ENCODE measurements at places on chromosomes 16 and 17.

DNA sequence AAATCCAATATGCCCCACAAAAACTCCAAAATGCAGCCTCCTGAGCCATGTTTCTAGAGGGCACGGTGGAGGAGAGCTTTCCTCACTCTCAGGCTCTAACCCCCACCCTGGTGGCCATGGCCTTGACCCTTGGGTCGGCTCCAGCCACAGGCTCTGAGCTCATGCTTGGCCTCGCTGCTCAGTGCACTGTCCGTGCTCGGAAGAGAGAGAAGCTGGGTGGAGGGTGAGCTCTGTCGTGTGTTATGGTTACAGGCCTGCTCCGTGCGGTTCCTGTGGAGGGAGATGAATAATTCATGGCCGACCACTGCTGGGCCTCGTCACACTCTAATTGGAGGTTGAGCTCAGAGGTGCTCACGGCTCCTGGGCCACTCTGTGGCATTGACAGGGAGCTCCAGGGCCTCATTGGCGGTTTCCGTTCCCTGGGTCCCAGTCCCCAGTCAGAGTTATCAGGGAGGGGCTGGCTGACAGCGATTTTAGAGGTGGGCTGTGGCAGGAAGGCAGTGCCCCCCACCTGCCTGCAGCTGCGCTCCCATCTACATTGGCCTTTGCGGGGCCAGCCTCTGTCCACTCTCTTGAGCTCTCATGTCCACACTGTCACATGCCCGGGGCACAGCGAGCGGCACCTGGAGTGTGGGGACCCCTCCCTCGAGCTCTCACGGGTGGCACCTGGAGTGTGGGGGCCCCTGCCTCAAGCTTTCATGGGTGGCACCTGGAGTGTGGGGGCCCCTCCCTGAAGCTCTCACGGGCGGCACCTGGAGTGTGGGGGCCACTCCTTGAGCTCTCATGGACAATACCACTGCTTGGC lies 24.9 kb downstream of the ACSF3 start:
- no peak for DNase-seq

- DNase-seq = no peak
Observed at GRCh38 chr16:69482410-69482991, 58.1 kb downstream of the CYB5B start.

GRCh38 chr17:1228781-1229348 lies 41.4 kb upstream of the BHLHA9 start:
- DNase-seq = no peak

GRCh38 chr16:11759163-11759834 lies 16.6 kb upstream of the TXNDC11 start:
- DNase-seq = no peak

DNA sequence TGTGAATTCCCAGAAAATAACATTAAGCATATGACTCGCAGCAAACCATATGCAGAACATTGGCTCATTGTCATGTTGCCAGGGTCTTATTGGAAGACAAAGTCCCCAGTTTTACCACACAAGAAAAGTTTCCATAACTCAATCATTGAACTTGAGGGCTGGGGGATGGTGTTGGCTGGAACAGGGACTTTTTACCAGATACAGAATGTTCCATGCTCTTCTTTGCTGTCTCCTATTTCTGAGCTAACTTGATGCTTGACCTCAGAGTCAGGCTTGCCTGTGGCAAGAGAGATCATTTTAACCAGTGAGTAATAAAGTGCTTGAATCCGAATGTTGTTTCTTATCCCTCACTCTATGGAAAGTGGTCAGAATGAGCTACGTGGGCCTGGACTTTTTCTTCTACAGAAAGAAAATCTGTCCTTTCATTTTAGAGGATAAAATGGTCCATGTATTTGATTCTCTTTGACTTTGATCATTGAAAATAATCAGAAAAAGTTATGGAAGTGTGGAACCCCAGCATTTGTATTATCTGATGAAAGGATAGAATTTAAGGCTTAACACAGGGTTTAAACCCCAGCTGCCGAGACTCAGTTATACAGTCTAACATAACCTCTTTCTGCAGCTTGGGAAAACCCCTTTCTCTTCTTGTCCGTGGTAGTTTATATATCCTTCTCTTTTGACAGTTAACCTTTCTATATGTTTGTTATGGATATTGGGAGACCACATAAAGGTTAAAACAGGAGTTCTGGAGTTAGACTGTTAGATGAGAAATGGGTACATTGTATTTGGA lies 67.0 kb downstream of the TUBD1 start:
- no peak for DNase-seq

GRCh38 chr16:19417640-19418039 lies at the start of gene TMC5:
Gene TMC5, plus strand, starts transcription at chr16:19417883. Its CDS starts 22,156 bp downstream, at chr16:19440039.
- DNase-seq = no peak

DNA sequence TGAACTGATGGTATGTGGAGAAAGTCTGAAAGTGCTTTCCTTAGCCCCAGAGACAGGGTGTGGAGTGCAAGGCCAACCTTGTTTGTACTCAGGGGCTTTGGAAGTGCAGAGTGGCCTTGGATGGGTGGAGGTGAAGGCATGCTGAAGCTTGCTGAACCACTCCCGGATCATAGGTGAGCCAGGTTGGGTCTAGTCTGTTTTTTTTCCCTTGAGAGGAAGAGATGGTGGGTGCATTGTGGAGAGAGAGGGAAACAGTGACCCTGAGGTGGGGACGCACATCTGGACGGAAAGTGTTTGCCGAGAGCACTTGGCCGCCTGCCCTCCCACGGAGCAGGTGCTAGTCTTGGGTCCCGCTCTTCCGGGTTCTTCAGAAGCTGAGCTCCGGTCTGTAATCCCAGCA lies 12.5 kb downstream of the ABAT start:
- DNase-seq = no peak

GRCh38 chr17:4881761-4882555 lies 17.4 kb upstream of the C17orf107 start:
- peak; percentile 56 for DNase-seq

DNA sequence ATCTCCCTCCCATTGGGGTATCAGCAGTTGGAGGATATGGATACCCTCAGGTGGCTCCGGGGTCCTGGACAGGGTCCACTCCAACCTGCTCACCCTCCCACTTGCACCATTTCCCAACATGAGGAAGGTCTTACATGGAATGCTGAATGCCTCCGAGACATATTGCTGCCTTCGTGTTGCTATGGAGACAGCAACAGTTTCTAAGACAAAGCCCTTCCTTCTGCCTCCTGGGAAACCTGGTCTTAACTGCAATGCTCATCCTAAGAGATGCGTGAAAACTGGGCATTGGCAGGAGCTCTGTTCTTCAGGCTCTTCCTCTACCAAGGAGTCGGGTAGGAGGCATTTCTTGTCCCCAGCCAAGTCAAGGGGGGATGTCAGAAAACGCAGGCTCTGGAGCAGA lies 45.2 kb downstream of the ST3GAL2 start:
- DNase-seq = no peak

DNA sequence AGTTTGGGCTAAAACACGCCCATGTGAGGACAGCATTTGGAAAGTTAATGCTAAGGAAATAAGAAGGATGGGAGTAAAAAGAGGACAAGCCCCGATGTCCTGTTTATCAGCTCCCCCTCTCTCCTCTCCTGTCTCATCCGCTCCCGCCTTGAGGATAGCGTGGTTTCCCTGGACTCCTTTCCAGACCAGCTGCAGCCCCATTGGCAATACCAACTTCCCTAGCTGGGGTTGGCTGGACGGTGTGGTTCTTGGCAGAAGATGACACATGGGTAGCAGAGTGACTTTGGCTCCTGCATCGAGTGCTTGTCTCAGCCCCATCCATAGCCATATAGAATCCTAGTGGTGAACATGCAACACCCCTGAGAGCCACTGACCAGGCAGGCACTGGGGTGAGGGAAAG lies 185.9 kb downstream of the CCDC182 start:
- no peak for DNase-seq

DNA sequence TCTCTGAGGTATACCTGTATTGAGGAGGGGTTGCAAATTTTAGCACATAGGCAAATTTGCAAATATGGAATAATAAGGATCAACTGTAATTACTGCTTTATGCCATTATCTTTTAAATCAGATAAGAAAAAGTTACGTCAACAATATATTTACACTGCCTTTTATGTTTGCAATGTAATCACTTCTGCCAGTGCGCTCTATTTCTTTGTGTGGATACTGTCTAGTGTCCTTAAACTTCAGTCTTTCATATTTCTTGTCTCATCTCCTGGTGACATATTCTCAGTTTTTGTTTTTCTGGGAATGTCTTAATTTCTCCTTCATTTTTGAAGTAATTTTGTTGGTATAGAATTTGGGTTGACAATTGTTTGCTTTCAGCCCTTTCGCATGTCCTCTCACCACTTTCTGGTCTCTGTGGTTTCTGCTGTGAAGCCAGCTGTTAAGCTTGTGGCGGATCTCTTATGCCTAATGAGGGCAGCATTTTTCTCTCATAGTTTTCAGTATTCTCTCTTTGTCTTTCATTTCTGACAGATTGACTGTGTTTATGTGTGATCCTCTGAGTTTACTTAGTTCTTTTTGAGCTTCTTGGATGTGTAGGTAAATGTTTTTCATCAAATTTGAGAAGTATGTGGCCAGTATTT lies 37.6 kb upstream of the ABCC11 start:
- no peak for DNase-seq

GRCh38 chr16:1152123-1152638 lies 725 bp upstream of the CACNA1H start:
- DNase-seq = no peak

- no peak for DNase-seq
Observed at GRCh38 chr16:31367853-31368252, 12.9 kb downstream of the ITGAX start.

All from HTR-8/SVneo (cell line).